Naive thymus-derived CD4-positive, alpha-beta T cell (primary cell): ENCODE measurements at places on chromosomes 4 and X. TPM values are rescaled to one million over a fixed set of nuclear protein-coding genes. Genes with fewer than 3 reads are reported as not detected.

DNA sequence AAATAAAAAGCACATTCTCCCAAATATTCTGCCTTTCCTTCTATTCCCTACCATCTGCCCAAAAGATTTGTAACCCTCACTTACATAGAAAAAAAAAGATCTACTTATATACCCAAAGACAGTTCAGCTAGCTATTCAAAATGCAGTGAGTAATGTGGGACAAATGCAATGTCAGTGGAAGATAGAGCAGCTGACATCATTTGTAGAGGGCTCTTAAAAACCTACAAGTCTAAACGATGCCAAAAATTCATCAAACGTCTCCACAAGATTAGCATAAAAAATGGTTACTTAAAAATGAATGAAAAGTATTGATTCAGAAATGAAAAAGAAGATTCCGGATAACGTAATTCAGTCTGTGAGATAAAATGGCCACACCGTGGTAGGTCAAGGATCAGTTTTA, 96.5 kb downstream of the ASB9 start:
- no peak for DNase-seq

DNA sequence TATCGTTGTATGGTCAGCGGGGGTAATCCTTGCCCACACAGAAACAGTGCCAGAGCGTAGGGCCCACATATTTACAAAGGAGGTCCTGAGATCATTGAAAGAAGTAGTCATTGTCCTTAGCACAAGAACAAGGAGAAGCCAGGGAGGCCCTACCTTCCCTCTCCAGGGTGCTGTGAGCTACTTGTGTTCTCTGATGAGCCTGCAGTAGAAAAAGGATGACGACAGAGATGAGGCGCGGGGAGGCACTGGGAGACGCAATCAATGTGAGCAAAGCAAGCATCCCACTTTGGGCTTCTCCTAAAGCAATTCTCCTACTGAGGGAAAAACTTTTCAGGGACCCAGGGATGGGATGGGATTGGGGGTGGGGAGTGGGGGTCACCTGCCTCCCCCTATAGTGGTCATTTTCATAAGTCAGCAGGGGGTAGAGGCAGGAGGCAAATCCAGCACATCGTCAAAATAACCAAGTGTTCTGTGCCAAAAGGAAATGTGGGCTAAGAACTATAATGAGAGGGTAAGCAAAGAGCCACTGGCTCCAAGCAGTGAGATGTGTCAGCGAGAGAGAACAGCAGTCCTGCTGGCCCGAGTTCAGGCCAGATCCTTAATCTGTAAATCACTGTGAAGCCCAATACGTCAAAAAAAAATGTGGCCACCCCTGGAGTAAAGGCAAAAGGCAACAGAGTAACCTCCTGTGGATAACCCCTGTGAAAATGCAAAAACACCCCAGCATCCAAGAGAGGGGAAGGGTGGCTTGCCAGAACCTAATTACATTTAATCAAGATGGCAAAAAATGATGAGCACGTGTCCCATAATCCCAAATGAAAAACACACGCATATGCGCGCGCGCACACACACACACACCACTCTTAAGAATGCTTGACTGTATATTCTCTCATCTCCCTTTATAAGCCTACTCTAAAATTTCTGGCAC, 136.6 kb upstream of the HHIP start:
- DNase-seq, result no peak

GRCh38 chr4:55251342-55251741, 94.7 kb upstream of the SRD5A3 start:
- no peak for DNase-seq

DNA sequence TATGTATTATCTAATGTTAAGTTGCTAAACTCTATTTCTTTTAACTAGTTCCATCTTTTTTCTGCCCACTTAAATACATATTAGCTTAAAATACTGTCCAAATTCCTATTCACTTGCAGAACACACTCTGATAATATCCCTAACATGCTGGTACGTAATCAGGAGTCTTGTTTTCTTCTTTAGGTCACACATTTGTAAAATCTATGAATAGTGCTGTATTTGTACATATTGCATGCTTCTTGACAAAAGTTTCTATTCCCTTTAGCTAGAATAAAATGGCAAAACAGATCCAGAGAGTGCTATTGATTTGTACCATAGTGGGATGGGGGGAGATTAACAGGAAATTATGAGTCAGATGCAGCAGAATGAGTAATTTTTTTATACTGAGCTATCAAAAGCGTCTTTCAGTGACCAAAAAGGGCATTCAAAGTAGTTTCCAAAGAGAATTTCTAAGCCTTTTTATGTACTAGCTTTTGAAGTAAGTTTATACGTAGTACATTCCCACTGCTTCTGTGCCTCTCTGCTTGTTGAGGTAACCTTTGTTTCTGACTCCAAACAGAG, 126.5 kb downstream of the PTPN13 start:
- no peak for DNase-seq

- DNase-seq, result no peak
Observed at GRCh38 chr4:159159611-159160010, 56.7 kb downstream of the RAPGEF2 start.

GRCh38 chr4:76301068-76301774, 5.3 kb upstream of the STBD1 start:
- peak; percentile 40 for DNase-seq

- no peak for DNase-seq
Observed at GRCh38 chr4:68718447-68719074, 48.1 kb upstream of the UGT2B15 start.

DNA sequence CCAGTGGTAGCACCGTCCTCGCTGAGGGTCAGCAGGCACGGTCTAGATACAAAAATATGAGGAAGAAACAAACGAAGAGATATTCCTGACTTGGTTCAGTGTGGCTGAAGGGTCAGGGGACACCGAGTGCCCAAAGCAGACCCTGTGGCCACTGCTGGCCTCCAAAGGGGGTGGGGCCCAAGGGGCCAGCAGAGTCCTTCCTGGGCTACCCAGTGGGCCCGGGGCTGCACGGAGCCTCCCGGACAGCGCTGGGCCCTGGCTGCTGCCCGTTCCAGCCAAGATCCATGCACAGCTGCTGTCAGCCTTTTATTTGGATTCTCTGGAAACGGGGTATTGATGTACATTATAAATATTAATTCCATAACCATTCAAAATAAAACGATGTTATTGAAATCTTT, 20.4 kb downstream of the NELFA start:
- DNase-seq, result no peak

GRCh38 chr4:113851816-113852215, 90.3 kb upstream of the CAMK2D start:
- DNase-seq, result no peak

GRCh38 chr4:86670756-86671155, 76.6 kb downstream of the PTPN13 start:
- no peak for DNase-seq

DNA sequence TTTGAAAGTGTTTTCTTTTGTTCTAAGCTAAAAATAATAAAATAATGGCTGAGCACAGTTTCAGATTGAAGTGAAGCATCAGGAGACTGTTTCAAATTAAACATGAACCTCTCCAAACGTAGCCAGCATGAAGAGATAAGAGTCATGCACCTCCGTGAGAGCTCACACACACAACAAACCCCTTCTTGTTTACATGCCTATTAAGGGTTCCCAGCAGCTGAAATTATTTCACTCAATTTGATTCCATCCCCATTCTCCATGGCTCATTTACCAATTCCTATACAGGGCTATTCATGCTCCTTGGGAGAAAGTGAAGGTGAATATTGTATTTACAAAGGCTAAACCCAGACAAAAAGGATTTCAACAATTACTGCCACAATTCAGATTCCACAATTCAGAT, 954.1 kb upstream of the INTU start:
- no peak for DNase-seq

DNA sequence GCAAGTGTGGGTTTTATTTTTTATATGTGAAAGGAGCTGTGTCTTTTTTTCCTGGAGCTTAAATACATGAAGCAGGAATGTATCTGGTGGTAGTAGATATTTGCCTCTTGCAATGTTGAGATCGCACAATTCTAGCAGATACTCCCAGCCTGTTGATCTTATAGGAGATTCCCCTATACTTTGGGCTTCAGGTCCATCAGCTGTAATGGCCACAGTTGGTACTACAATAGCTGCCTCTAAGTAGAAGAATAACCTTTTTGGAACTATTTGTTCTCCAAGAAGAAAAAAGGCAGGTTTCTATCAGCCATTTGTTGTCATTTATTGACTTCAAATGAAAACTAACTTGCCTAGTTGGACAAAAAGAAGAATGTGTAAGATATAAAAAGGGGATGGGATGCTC, 37.7 kb downstream of the LIMCH1 start:
- DNase-seq, result no peak

DNA sequence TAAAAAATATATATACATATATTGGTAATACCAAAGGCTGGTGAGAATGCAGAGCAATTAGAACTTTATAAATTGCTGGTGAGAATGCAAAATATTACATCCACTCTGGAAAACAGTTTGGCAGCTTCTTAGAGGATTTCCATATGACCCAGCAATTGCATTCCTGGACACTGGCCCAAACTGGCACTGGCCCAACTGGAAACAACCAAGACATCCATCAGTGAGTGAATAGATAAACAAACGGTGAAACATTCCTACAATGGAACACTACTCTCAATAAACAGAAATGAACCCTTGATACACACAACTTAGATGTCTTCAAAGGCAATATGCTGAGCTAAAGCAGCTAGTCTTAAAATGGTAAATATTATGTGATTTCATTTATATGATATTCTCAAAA, 524.2 kb downstream of the IQCM start:
- DNase-seq, result no peak

DNA sequence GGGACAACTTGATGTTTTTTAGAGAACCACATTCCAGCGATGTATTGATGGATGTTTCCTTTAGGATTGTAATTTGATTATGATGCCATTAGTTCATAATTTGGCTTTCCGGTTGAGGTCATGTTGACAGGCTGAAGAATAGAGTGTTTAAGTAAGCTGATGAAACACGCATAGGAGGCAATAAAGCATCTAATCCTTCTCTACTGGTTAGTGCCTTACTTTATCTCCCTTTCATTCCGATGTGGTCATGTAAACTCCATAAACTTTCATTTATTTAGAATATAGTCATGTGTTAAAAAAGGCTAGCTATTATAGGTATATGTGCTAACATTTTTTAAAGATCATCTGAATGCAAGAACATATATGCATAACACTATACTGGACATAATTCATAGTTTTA, 15.0 kb downstream of the FRMPD4 start:
- DNase-seq, result no peak

GRCh38 chr4:156766846-156767245, 204.8 kb downstream of the PDGFC start:
- DNase-seq, result no peak

- DNase-seq, result no peak
Observed at GRCh38 chr4:36218121-36218520, 26.2 kb downstream of the ARAP2 start.

DNA sequence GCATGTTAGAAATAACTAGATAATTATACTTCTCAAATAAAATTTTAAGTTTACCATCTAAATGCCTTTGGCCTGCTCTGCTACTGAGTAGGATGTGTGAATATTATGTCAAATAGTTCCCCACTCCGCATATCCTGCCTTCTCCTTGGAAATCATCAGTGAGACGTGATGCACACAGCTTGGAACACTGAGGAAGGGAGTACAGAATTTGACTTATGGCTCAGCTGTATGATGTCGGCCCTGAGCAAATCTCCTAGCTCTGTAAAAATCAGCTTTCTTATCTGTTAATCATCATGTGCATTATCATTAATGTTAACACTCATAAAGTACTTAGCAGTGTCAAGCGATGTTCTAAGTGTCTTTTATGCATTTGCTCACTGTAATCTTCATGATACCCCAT, 241.0 kb upstream of the ANKRD50 start:
- no peak for DNase-seq

DNA sequence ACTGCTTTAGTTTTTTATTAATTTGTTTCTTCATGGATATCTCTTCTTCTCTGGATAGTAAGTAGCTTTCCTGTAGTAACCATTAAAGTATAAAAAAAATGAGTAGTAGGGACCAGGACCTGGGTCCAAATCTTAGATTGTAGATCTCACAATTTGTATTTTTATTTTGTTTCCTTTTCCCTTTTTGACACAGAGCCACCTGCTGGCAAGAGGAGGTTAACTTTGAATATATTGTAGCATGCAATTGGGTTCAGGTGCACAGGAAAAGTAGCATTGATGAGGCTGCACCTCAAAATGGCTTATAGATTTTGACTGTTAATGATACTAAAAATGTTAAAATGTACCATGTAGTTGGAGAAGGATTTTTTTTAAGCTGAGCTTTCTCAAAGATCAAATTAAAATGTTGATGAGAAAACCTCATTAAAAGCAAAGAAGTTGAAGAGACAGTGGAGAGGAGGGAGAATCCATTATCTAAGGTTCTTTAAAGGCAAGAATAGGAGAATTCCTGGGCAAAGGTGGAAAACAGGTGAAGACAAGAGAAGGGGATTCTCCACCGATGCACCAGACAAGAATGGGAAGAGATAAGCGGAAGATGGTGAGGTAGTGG, 48.3 kb upstream of the HPGDS start:
- no peak for DNase-seq

DNA sequence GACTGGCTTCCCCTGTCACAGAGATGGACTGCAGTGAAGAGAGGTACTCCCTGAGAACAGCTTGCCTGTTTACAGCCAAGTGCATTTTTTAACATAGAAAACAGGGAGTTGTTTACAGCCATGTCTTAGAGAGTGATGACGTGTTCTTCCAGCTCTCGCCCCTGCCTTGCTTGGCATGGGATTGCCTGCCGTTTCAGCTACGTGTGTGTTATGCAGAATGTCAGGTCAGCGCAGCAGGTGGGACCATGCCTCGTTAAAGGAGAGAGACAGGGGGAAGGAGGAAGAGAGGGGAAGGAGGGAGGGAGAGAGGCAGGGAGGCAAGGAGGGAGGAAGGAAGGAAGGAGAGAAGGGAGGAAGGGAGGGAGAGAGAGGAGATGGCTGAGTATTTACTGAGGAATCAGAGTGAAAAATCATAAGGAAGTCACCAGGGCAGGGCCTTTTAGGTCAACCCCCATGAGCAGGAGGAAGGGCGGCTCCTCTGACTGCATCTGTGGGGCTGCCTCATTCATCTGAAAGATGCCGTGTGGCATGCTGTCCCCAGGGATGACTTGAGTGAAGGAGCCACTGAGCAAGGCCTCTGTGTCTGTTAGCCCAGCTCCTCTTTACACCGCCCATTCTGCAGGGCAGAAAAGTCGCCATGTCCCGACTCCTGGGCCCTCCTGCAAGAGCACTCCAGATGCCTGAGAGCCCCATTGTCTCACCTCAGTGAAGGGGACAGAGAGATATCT, 139.7 kb upstream of the PSAPL1 start:
- no peak for DNase-seq

The SSX4 gene
- not detected for total RNA-seq

The TBC1D8B gene
- 1.7 TPM for total RNA-seq

The BTC gene
- not detected for total RNA-seq

The TAF7L gene
- not detected for total RNA-seq

The TKTL2 gene
- total RNA-seq, result not detected

The FGFBP1 gene
- total RNA-seq, result not detected

The ZNF827 gene
- total RNA-seq, result 21.7 TPM

The KLF8 gene
- 6.5 TPM for total RNA-seq

The CLNK gene
- total RNA-seq, result 0.13 TPM

The MAGEA1 gene
- not detected for total RNA-seq

The TMEM47 gene
- total RNA-seq, result not detected

The NAA11 gene
- total RNA-seq, result not detected

The CHRDL1 gene
- total RNA-seq, result not detected

The SCML1 gene
- 28.5 TPM for total RNA-seq

The TCP11X1 gene
- not detected for total RNA-seq

The RHOXF1 gene
- 0.56 TPM for total RNA-seq

The FAM236D gene
- not detected for total RNA-seq

The MAGEC2 gene
- total RNA-seq, result not detected
